Activated CD4-positive, alpha-beta T cell treated with anti-CD3 and anti-CD28 coated beads for 48 hours (primary cell): ENCODE measurements at places on chromosomes 3 and 15.

GRCh38 chr3:188488801-188489200 is 334.8 kb downstream of the LPP start:
- no peak for DNase-seq

DNA sequence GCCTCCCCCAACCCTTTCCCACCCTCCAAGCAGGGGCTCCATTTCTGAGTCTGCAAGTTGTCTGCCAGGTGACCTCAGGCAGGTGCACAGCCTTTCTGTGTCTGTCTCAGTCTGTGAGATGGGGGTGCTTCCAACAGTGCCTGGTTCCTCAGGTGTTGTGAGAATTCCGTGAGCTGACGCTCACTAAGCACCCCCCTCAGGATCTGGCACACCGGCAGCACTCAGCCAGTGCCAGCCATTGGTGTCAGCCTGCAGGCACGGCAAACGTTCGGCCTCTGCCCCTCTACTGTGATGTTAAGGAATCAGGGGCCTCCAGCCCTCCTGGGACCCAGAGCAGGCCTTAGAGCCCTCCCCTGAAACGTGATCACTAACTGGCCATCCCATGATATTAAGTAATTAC is 2.4 kb downstream of the KLF15 start:
- no peak for DNase-seq

GRCh38 chr3:5727743-5728484 is 540.4 kb downstream of the EDEM1 start:
- DNase-seq: no peak

DNA sequence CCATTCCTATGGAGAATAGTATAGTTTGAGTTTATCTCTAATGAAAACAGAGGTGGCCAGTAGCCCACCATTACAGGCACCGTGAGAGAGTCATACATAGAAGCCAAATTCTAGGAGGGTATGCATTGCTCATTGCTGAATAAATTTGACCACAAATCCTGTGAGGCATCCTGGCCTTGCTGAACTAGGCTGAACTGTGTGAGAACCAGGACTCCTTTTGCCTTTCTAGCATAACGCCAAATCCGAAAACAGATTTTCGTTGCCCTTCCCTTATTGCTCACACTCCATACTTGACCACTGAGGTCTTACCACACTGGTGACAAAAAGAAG is 50.4 kb downstream of the SLC2A2 start:
- DNase-seq: no peak

GRCh38 chr3:45153658-45154437 is 7.7 kb upstream of the CDCP1 start:
- DNase-seq: no peak

DNA sequence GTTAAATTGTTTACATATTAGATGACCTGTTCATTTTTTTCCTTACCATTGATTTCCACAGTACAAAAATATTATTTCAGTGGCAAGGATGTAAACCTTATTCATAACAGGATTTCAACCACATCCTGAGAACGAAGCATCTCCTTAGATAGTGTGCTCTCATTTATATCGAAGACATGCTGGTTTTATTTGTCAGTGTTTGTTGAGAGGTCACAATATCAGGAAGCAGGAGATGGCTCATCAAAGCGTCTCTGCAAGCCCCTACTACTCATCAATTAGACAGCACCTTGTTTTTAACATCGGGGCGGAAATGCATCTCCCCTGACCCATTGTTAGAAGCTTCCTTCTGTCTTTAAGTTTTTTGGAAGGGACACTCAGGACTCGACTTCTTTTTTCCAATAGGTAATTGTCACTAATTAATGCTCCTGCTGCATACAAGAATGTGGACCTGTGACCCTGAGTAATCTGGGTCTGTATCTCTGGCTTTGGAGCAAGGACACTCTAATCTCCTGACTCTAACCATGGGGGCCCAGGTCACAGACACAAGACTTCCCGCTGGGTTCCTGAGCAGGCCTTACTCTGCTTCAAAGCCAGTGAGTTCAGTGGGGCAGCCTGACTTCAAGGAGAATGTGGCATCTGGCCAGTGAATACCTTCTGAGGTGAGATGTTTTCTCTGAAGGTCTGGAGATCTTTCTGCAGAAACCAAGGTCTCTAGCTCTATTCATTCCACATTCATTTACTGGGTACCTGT is 50.3 kb downstream of the MECOM start:
- DNase-seq: no peak

GRCh38 chr3:147924755-147925154 is 515.6 kb downstream of the ZIC1 start:
- no peak for DNase-seq

GRCh38 chr3:50605901-50606326 is 5.7 kb downstream of the CISH start:
- DNase-seq: peak; percentile 47

- no peak for DNase-seq
Measured at GRCh38 chr3:82084824-82085223, 323.4 kb upstream of the GBE1 start.

DNA sequence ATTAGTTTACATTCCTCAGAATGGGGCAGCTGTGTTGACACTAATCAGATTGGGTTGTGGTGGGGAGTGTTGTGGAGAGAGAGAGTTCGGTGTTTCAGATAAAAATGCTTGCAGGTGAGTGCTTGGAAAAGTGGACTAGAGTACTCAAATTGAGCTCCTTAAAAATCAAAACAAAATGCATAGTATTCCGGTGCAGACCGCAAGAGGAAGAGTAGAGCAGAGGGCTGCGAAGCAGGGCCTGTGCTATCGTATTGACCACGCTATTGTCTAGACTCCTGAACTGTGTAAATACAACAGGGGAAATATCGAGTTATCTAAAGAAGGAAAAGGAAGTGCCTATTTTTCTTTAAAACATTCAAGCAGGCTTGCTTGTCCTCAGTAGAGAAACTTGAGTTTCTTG is 159.5 kb downstream of the TP63 start:
- no peak for DNase-seq

DNA sequence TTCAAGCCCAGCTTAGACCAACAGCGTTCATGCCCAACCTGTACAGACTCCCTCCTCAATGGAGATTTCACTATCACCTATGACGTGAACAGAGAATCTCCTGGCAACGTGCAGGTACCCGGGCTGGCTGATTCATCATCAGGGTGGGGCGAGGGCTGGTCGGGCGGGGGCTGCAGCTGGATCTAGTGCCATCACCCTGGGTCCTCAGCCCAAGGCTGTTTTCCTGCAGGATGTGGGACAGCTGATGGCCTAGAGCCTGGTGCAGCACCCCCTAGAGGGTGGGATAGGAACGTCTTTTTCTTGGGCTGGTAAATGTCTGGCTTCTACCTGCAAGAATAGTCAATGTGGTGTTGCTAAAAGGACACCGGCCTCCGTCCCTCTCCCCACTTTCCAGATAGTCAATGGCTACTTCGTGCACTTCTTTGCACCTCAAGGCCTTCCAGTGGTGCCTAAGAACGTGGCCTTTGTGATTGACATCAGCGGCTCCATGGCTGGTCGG is 4.4 kb downstream of the ITIH3 start:
- peak; percentile 41 for DNase-seq

DNA sequence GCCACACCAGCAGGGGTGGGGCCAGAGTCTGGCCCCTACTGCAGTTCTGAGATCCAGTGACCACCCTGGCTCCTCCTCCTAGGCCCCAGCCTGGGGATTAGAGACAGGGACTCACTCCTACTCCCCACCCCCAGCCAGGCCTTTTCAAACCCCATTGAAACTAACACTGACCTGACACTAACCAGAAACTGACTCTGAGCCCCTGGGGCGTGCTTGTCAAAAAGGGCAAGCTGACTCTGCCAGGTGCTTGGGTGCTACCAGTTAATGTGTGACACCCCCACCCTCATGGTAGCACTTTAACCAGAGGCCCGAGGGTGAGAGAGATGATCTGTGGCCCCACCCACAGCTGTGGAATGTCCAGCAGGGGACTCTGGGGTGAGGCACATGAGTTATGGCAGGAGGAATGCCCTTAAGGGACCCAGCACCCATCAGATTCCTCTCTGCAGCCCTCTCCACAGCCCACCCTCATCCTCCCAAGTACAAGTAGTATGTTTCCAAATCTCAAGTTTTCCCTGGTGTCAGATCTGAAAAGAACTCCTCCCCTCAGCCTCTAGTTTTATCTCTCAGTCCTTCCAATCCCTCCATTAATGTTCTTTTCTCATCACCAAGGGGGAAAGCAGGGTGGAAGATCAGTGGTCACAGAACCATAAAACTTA is 1.4 kb downstream of the PTH1R start:
- DNase-seq: no peak

GRCh38 chr15:90020021-90020735 is 19.1 kb downstream of the ZNF710 start:
- DNase-seq: no peak

GRCh38 chr3:142127941-142128658 is 21.2 kb downstream of the TFDP2 start:
- DNase-seq: no peak

- DNase-seq: no peak
Measured at GRCh38 chr3:11331101-11331500, 58.9 kb downstream of the ATG7 start.

DNA sequence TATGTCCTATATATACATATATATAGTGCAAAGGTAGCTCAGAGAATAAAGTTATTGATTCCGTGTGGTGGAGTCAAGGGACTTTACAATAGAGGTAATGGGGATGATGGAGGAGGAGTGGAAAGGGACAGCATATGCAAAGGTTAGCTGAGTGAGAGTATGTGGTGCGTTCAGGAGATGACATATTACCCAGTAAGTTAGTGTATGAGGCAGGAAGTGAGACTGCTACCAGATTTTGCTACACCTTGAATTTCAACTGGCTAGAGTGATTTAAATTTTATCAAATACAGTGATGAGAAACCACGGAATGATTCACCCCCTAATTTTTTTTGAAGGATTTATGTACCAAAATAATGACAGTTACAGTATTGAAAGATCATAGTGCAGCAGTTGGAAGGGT is 2.8 kb downstream of the ACTL6A start:
- no peak for DNase-seq

- DNase-seq: no peak
Measured at GRCh38 chr15:35194296-35194695, 109.2 kb upstream of the NANOGP8 start.

DNA sequence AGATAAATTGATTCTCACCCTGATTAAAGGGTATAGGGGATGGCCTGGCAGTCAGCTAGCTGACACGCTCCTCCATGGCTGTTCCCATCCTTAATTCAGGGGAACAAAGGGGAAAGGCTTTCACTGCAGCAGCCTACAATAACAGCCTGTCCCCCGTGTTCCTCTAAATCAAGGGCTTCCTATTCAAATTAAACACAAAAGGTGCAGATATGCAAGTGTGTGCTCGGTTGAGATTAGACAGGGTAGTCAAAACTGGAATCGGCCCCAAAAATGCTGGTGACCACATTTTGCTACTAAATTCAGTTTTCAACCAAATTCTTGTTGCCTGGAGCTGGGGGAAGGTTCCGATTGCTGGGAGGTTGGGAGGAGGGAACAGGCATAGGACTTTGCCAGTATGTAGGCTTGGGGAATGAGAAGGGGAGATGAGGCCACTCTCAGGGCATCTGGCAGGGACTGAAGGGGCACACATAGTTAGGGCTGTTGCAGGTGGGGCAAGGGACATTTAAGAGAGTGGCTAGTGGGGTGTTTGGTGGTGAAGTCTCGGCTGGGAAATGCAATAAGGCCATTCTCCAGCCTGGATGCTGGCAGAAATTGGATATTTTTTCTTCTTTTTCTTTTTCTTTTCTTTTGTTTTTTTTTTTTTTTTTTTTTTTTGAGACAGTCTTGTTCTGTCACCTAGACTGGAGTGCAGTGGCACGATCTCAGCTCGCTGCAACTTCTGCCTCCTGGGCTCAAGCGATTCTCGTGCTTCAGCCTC is 32.9 kb upstream of the CTSH start:
- no peak for DNase-seq

DNA sequence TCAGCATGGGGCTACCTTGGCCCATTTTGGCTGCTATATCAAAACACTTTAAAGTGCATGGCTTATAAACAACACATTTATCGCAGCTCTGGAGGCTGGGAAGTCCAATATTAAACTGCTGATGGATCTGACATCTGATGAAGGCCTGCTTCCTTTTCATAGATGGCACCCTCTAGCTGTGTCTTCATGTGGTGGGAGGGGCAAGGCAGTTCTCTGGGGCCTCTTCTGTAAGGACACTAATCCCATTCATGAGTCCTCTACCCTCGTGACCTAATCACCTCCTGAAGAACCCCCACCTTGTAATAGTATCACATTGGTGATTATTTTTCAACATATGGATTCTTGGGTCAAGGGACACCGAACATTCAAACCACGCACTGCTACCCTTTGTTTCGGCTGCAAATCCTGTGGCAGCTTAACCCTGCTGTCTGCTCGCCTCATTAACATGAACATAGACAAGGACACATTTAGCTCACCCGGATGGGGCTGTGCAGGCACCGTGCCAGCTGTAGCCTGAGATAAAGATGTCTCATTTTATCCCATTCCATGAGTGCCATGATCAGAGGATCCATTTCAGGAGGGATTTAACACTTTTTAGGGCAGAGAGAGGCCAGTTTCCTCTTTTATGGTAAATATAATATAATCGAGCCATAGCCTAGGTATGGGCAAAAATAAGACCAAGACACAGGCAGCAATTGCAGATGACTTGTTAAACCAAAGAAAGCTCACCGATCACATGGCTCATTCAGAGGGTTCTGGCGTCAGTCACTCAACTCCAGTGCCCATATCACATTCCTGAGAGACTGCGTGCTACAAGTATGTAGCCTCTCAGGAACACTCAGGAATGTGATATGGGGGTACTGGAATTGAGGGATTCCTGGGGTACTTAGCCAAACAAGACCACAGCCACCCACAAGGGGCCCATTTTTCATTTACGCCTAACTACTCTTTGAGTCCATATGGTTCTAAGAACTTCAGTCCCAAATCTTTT is 251.1 kb upstream of the ST8SIA2 start:
- DNase-seq: no peak

DNA sequence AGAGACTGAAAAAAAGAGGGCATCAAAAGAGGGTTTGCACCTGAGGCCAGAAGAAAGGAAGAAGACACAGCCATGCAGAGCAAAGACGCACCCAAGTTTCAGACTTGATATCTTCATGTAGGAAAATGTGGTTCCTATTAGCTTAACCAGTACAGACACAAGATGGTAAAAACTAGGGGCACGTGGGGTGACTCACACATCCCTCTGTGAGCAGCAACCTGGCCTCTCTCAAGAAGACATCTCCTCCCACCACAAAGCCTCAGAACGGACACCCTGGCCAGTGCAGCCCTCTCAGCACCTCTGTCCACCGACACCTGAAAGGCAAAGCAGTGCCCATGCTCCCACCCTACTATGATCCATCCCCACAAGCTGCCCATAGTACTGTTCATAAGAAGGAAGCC is 33.3 kb downstream of the GLB1 start:
- DNase-seq: peak; percentile 82

DNA sequence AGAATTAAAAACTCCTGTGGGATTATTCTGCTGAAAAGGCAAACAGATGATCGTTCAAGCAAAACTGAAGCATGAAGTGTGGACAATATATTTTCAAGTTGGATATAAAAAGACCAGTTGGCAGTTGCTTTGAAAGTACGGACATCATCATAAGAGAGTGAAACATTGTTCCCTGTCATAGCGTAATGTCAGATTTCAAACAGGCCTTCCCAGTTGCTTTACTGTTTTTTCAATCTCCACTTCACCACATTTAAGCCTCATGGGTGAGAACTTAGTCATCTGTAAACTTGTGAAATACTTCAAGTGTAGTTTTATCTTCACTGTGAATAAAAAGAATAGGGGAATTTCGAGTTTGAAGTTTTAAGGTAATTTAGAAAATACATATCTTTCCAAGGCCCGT is 435.1 kb upstream of the CNTN3 start:
- no peak for DNase-seq

GRCh38 chr15:49625460-49626036 is 4.7 kb downstream of the DTWD1 start:
- DNase-seq: no peak

- DNase-seq: no peak
Measured at GRCh38 chr3:100769693-100770092, 60.4 kb downstream of the TFG start.

- no peak for DNase-seq
Measured at GRCh38 chr15:73928971-73929627, 2.8 kb downstream of the LOXL1 start.
